ENCODE measurements at places on chromosomes 4 and X.

DNA sequence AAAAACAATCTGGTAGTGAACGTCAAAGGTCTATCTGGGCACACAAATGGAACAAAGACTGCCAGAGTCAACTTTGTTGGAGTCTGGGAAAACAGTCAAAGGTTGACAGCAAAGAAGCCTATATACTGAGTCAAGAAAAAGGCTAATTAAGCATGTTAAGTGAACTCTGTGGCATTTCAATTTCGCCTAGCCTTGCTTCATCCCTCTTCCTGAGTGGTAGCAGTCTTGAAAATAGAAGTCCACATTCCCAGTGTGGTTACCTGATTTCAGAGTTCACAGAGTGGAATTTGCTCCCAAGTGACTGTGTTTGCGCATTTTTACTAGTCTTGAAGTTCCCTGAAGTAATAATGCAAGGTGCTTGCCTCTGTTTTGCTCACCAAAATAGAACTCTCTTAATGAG is 760.0 kb downstream of the FSTL5 start:
- DNase-seq: no peak

- no peak for DNase-seq
These were observed 4.3 kb upstream of the WDR13 start for GRCh38 chrX:48592971-48593370.

DNA sequence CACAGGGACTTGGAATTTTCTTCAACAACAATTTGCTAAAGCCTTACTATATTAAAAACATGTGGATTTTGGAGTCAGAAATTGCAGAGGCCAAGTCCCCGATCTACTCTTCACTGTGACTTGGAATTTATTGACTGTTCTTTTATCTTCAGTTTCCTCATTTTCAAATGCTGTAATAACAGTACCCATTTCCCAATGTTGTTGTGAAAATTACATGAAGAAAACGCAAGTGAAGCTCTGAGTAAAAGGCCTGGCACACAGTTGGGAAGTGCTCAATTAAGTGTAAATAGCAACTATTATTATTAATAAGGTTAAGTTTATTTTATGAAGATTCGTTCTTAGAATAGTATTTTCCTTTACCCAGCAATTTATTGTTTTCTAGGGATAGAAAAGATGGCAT is 15.7 kb downstream of the STBD1 start:
- no peak for DNase-seq

- no peak for DNase-seq
These were observed 1.3 kb downstream of the G3BP2 start for GRCh38 chr4:75671802-75672421.

GRCh38 chr4:45241976-45242375 is 515.6 kb upstream of the GNPDA2 start:
- DNase-seq: no peak
